ENCODE measurements at places on chromosomes 5 and 9.

DNA sequence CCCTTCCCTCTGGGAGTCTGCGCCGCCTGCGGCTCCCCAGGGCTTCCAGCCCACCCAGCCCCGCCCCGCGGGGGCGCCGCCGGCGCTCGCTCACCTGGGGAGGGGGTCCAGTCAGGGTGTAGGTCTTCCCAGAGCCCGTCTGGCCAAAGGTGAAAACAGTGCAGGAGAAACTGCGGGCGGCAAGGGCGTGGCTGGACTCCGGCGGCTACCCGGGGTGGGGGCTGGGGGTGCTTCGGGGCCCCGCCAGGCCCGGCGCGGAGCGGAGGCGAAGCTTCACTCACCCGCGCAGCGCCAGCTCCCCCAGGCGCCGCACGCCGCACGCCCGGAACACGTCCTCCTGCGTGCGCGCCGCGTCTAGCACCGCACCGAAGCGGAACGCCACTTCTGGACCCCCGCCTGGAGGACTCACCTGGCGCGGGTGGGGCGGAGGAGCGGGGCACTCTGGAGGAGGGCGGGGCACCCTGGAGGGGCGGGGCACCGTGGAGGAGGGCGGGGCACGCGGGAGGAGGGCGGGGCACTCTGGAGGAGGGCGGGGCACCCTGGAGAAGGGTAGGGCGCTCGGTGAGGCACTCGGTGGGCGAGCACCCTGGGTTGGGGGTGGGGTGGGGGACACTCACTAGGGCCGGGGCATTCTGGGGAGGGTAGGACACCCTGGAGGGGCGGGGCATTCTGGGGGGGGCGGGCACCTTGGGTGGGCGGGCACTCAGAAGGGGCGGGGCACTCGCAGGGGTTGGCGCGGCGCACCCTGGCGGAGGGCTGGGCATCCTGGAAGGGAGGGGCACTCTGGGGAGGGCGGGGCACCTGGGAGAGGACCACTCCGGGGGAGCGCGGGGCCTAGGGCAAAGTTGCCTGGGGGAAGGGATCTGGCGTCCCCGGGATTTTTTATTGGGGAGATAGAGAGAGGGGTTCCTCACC is 814 bp downstream of the KIF12 start:
- DNase-seq: peak; percentile 75

DNA sequence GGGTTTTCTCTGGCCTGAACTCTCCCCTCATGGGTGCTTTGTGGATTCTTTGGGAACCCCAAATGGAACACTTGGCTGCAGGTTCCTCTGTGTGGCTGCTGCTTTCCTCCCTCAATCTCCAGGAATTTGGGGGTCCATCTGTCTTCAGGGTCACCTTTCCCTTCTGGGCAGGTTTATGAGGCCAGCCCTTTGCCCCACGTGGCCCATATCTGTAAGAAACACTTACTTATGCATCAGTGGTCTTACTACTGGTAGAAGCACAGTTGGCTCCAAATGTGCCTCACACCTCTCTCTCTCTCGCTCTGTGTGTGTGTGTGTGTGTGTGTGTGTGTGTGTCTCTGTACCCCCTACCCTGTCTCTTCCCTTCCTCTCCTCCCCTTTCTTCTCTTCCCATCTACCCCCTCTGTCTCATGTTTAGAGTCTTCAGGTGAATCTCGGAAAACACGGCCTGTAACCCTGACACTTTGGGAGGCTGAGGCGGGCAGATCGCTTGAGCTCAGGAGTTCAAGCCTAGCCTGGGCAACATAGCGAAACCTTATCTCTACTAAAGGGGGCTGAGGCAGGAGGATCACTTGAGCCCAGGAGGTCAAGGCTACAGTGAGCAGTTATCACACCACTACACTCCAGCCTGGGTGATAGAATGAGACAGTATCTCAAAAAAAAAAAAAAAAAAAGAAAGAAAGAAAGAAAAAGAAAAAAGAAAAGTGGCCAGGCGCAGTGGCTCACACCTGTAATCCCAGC is 26.8 kb downstream of the C5orf15 start:
- DNase-seq: no peak

DNA sequence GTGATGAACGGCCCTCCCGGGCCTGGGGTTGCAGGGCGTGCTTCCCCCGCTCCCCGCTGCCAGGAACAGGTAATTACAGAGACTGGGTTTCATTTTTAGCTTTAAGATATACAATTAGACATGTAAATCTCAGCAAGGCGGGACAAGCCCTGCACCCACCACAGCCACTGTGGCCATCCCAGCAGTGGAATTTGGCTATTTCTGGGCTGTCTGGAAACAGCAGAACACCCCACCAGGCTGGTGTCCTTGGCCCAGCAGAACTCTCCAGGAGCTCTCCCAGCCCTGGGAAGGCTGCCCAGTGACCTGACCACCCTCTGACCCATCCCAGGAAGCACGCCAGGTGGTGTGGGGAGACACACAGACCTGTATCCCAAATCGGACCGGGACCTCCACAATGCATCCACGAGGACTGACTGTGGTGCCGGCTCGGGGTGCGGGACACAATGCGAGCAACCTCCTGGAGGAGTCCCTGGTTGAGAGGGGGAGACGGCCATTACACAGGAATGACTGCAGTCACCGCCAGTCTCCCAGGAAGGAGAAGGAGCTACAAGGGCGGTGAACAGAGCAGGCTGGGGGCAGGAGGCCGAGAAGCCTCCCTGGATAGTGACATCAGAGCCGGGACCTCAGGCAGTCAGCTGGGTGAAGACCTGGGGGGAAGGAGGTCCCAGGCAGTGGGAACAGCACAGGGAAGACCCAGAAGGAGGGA is 17.3 kb downstream of the EEIG1 start:
- peak; percentile 92 for DNase-seq

DNA sequence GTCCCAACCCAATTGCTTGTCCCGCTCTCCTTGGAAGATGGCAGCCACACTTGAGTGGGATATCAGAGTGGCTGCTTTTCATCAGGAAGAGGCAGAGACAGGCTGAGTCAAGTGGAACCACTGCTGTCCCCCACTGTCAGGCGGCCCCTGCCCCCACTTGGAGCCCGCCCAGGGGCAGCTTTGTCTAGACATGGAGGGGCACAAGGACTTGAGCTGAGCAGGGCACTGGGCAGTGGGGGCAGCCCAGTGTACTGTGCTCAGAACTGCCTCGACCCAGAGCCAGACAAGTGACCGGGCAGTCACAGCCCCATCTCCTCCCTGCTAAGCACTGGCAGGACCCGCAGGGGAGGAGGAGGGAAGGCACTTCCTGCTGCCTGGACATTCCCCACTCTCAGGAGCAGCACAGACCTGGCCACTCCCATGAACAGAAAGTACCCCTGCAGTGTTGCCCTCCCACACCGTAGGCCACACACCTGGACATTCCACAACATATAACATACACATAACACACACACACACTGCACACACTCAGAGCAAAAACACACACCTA is 91.0 kb downstream of the MRPL36 start:
- no peak for DNase-seq
